ENCODE measurements at places on chromosomes 6 and 20.
A peak's percentile ranks its signal among the peaks of the same experiment; 100 is the strongest.

- DNase-seq: no peak
Observed at GRCh38 chr6:122495612-122496011, 24.0 kb upstream of the SERINC1 start.

- DNase-seq: no peak
Observed at GRCh38 chr20:11783102-11783850, 134.4 kb upstream of the BTBD3 start.

DNA sequence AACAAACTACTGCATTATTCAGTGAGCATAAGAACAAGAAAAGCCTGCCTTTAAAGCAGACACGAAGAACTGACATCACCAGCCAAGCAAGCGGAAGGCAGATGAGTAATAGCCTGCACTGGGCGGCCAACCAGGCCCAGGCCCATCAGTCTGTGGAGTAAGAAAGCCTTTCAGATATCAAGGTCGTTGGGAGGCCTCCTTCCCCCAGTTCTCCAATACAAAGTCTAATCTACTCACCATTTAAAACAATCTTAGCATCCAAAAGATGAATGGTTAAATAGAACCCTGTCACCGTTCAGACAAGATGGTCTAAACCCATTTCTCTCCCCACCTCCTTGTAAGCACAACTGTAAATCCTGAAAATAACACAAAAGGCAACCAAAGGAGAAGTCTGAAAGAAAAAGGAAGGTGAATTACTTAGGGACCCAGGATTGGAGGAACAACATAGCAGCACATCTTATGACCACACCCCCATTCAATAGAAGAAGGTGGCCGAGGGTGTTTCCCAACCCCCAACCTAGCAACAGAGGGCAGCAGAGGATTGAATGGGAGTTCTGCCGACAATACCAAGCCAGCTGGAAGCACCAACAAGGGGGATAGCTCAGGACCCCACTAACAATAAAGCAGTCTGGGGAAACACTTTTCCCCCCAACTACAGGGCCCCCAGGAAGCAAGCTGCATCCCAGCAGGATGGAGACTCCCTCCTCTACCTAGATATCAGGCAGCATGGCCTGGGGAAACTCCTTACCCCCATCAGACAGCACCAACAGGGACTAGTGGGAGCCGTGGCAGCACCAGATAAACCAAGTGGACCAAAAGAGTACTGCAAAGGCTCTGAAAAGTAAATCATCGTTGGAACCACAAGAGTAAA, 67.9 kb downstream of the ZHX3 start:
- peak; percentile 32 for DNase-seq

DNA sequence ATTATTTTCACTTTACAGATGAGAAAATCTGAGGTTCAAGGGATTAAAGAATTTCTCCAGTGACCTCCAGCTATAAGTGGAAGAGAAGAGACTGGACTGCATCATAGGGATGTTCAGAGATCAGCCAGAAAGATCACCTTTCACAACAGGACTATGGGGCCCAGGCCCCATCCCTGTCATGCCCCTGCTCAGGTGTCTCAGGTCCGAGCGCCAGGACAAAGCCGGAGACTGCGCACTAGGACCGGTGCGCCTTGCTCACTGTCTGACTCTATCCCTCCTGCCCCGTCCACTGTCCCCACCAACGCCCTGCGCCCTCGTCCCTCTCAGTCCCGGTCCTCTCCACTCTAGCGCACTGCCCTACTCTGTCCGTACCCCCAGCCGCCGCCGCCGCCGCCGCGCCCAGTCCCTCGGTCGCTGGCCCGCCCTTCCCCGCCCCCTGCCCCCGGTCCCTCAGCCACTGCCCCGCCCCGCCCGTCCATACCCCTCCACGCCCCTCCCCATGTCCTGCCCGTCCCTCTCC, 521 bp upstream of the RAD21L1 start:
- DNase-seq: no peak

DNA sequence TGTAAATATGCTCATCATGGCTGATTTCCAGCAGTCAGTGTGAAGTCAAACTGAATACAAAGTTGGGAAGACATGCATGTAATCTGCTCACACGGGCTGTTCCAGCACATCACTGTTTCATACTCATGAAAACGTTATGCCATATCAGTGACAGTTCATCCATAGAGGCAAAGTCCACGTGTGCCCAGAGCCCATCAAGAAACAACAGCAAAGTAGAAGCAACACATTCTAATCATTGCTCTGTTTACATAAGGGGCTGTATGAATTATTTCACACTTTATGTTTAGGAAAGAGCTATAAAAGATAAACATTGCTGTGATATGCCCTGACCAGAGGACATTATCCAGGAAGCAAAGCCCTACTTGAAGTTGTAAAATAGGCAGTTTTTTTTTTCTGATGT, 157.0 kb upstream of the ENPP5 start:
- DNase-seq: no peak

DNA sequence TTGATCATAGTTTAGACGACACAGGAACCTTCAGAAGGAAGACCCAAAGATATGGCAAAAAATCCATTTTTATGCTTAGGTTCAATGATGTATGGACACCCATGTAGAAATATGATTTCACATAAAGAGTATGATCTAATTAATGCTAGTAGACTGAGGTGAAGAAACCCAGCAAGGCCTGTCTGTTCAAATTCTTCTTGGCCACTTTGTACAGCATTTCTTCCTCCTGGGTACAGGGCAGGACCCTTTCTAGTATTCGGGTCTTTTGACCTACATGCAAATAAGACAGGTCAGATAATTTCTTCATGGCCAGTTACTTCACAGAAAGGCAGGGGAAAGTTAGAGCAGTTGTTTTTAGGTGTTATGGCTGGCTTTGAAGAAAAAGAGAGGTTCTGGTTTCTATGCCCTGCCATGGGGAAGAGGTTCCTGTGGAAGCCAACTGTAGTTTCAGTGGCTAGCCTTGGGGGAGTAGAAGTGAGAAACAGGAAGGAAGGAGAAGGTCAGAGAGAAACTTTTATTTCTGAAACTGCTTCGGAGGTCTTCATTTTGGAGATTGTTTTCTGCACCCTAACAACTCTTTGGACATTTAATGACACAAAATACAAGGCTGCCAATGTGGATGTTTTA, 208.3 kb downstream of the PTPRK start:
- no peak for DNase-seq

GRCh38 chr20:23309781-23310180, 40.8 kb upstream of the NXT1 start:
- no peak for DNase-seq

- DNase-seq: no peak
Observed at GRCh38 chr20:36313476-36313875, 7.3 kb downstream of the DLGAP4 start.

GRCh38 chr6:113375950-113376846, 480.9 kb upstream of the MARCKS start:
- DNase-seq: no peak

GRCh38 chr20:53390770-53391169, 202.9 kb downstream of the ZNF217 start:
- no peak for DNase-seq

- no peak for DNase-seq
Observed at GRCh38 chr6:150194195-150194594, 51.4 kb downstream of the PPP1R14C start.

GRCh38 chr6:4021133-4021853, 57.6 kb downstream of the FAM217A start:
- DNase-seq: peak; percentile 91

GRCh38 chr6:34970957-34971356, 81.9 kb downstream of the ANKS1A start:
- DNase-seq: no peak

- DNase-seq: no peak
Observed at GRCh38 chr20:44566018-44566417, 16.4 kb upstream of the PKIG start.

DNA sequence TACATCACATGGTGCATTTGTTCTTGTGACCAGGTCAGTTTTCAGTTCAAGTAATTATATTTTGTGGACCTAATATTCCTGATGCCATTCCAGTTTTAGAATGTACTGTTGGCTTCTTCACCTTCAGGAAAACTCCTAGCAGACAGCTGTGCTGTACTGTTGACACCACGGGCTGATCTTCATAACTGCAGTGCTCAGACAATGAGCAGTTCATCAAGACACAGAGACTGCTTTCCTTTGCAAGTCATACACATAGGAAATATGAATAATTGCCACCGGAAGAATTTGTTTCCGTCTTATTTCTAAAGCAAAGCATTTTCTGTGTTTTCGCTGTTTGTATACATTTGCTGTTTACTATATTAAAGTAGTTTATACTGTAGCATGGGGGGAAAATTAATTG, 89.8 kb downstream of the C6orf118 start:
- no peak for DNase-seq

- DNase-seq: no peak
Observed at GRCh38 chr6:39153766-39154397, 38.9 kb upstream of the SAYSD1 start.

- DNase-seq: no peak
Observed at GRCh38 chr20:835608-836045, 2.1 kb downstream of the FAM110A start.

DNA sequence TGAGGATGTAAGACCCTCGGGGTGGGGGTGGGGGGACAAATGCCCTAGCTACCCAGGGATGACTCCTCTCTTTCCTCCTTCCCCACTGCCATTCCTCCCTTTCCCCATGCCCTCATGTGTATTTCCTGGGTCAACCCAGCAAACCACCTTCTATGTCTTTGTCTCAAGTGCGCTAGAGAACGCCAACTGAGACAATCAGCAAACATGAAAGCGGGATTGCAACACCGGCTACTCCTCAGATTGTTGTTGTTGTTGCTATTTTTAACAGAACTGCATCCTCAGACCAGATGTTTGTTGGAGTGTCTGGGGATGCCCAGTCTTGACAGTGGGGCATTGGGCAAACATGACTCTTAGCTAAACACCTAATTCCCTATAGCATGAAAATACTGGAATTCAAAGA, 39.3 kb upstream of the HIVEP1 start:
- no peak for DNase-seq

GRCh38 chr6:11509471-11509870, 28.1 kb upstream of the TMEM170B start:
- DNase-seq: no peak

DNA sequence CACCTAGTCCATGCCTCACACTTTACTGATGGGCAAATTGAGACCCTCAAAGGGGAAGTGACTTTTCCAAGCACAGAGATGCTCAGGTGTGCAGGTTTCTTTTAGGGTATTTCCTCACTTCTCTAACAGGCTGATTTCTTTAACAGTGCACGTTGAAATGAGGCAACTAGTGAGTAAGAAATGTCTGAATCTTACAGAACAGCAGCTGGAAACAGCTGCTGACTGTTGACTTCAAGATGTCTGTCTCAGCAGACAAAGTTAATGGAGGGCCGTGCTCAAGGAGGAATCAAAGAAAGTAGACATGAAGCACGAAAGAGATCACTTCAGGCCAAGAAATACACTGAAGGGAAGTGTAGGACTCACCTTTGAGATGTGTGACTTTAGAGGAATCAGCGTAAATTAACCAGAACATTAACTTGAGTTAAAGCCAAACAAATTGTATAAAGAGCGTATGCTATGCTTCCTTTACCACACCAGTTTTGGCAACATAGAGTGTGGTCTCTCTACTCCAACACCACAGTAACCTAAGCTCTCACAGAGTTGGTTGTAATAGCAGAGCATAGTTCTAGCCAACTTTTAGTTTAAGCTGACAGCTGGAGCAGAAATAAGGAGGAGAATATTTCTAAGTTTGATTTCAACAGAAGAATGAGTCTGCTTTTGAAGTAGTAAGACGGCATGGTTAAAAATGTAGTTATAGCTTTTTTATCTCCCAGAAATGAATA, 60.9 kb downstream of the SAMD3 start:
- no peak for DNase-seq

DNA sequence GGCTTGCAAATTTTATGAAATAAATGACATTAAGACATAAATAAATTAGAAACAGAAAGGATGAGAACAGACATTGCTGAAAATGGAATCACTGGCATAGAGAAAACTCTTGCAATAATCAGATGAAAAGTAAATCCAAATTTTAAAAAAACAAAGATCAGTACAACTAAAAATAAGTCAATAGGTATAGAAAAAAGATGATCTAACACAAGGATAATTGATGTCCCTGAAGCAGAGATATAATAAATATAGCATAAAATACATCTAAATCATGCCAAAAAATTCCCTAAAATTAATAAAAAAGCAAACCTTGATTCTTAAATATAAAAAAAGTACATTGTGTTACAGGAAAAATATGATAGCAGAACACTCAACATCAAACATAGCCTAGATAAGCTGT, 379.6 kb downstream of the SYNE1 start:
- DNase-seq: no peak

DNA sequence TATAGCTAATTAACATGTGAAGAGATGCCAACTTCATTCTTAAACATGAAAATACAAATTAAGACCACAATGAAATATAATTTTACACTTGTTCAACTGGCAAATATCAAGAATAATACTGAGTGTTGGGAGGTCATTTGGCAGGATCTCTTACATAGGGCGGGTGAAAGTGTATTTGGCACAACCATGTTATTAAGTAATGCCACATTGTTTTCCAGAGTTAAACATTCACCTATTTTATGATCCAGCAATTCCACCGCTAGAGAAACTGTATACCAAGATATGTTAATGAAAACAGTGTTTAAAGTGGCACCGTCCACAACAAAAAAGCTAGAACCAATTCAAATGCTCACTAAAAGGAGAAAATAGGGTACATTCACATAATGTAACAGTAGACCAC, 14.1 kb downstream of the MOCS1 start:
- DNase-seq: no peak

- DNase-seq: no peak
Observed at GRCh38 chr20:29742699-29743100, 1514.8 kb upstream of the DEFB115 start.

- no peak for DNase-seq
Observed at GRCh38 chr6:436308-437036, 44.9 kb downstream of the IRF4 start.

Measured in nephron progenitor cell (in vitro differentiated cells).